NCI-H2081 (cell line): ENCODE measurements at places on chromosomes 13 and 19.

DNA sequence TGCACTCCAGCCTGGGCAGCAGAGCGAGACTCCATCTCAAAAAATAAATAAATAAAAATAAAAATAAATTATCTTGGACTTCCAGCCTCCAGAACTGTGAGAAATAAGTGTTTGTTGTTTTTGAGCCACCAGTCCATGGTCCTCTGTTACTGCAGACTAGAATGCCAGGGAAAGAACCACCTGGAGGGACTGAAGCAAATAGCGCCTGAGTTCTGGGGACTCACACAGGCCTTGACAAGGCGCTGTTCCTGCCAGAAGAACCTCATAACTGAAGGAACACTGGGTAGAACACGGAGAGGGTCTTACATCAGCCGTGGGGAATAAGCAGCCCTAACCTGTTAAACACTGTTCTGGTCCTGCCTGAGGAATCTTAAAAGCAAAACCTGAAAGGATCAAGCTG is 8.4 kb upstream of the LENG8 start:
- no peak for DNase-seq

- no peak for DNase-seq
Observed at GRCh38 chr19:55537741-55538111, 793 bp upstream of the SBK2 start.

GRCh38 chr13:76775088-76775740 is 111.0 kb downstream of the KCTD12 start:
- no peak for DNase-seq

- no peak for DNase-seq
Observed at GRCh38 chr19:30151081-30151480, 209.0 kb downstream of the URI1 start.

DNA sequence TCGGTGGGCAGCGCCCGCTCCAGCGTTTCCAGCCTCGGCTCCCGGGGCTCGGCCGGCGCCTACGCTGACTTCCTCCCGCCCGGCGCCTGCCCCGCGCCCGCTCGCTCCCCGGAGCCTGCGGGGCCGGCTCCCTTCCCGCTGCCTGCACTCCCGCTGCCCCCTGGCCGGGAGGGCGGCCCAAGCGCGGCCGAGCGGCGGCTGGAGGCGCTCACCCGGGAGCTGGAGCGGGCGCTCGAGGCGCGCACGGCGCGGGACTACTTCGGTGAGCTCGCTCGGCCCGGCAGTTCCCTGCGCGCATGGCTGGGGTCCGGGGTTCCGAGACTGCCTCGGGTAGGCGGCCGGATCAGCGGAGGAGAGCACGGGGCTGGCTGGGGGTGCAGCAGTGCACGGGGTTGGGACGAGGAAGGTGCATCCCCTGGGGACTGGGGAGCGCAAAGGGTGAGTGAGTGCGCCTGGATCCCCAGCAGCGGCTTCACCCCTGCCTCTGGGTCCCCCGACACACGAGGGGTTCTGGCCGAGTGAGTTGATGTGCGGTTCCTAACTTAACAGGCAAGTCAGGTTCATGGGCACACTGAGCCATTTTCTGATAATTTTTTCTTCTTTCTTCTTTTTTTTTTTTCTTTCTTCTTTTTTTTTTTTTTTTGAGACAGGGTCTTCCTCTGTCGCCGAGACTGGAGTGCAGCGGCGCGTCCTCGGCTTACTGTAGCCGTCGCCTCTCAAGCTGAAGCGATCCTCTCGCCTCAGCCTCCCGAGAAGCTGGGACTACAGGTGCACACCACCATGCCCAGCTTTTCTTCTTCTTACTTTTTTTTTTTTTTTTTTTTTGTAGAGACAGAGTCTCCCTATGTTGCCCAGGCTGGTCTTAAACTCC is 1.1 kb downstream of the WTIP start:
- no peak for DNase-seq

DNA sequence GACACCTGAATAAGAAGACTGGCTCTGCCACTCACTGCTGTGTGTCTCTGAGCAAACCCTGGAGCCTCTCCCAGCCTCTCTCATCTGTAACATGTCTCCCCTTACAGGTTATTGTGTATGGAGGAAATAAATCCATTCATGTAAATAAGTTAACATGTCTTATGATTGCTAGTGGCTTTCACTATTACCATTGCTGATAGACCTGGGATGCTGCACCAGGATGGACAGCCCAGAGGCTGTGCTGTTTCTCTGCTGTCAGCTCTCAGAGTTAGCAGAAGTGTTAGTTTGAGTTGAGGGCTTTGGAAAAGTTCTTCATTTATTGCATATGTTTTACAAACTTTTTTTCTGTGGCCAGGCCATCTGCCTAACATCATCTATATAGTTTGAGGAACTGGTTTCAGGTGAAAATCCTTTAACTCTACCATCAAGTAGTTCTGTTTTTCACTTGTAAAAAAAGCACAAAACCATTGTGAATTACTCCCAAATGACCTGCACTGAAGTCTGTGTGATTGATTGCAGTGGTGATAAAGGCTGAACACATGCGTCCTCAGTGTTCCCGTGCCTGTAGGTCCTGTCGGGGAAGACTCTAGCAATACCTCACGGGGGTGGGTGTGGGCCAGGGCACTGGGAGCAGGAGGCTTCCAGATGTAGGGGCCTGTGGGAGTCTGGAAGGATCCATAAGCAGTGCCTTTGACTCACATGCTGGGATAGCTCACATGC is 24.6 kb downstream of the MPHOSPH8 start:
- no peak for DNase-seq

DNA sequence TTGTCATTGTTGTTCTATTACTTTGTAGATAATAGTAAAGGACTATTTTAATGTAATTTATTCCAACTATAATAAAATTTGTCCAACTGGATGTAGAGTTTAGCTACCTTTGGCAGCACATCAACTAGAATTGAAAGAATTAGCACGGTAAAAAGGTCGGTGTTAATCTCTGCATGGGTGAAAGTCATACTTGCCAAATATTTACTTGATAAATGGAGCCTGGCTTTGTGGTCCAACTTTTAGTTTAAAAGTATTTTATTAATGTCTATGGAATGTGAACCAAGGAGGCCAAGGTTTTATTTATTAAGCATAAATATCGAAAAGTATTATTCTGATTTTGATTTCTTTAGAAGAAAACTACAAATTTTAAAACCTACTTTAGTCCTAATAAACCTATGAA is 1389.0 kb downstream of the PCDH9 start:
- DNase-seq: no peak

DNA sequence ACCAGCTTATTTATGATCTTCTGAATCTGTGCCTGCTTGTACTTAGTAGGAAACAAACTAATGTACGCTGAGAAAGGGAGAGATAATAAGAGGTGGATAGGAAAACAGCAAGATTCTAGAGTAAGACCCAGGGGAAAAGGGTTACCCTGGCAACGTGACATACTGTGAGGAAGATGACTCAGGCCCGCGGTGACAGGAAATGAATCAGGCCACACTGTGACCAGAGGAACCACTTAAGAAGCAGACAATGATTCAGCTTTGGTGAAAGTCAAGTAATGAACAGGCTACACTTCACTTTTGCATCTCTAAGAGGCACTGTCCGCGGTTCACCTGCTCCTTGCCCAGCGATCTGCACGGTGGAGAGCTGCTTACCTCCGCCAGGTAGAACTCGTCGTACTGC is 158.2 kb downstream of the NALCN start:
- no peak for DNase-seq

DNA sequence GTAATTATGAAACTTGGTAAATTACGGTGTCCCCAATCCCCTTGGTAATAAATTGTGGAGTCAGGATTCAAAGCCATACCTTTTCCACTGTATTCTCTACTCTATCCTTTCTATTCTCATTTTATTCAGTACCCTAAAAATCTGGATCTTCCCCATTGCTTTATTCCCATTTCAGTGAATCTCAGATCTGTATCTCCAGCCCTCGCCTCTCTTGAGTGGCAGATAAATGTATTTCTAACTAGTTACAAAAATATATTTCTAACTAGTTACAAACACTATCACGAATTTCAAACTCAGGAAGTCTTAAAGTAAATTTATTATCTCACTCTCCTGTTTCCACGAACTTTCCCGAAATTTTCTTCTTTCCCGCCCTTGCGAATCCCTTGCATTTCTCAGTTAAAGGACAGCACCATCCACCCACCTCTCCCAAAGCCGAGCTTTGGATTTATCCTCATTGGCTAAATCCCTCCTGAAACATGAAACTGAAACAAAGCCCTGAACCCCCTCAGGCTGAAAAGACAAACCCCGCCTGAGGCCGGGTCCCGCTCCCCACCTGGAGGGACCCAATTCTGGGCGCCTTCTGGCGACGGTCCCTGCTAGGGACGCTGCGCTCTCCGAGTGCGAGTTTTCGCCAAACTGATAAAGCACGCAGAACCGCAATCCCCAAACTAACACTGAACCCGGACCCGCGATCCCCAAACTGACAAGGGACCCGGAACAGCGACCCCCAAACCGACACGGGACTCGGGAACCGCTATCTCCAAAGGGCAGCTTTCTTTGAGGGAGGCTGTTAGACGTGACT is 164.3 kb upstream of the PABPC3 start:
- no peak for DNase-seq

DNA sequence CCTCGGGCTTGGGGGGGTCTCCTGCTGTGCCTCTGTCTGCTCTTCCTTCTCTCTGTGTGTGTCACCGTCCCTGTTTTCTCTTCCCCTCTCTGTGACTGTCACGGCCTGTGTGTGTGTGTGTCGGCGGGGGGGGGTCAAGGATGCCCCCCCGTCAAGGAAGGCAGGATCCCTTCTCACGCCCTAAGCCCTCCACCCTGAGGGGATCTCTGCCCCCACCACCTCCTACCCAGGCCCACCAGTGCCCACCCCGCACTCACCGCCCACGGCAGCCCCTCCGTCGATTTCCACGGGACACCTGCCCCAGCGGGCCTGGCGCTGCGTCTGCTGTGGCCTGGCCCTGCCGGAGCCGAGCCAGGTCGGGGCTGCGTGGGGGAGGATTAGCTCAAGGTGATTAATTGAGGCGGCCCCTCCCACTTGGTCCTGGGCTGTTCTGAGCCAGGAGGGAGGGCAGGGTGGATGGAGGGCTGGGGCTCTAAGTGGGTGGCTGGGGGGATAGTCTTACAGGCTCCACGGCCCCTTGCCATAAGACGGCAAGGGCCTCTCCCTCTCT is at the start of gene RAX2:
TSS of gene RAX2 (minus strand) at position 323 of the 550 bp plus-strand sequence. CDS start 486 bp downstream, outside the sequence.
- DNase-seq: no peak

DNA sequence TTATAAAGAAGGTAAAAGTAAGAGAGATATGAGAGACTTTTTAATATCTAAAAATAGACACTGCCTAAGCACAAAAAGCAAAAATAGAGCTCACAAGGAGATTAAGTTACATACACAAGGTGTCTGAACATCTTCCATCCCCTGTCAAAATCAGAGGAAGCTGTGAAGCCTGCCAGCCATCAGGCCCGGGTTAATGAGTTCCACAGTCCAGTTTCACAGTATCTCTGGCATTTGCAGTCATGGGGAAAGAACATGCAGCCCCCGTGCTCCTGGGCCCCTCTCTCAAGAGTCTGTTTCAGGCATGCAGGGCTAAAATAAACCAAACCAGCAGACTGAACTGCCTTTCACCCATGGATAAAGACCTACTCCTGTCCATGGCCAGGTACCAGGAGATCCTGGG is 79.2 kb downstream of the TBC1D4 start:
- DNase-seq: no peak

- no peak for DNase-seq
Observed at GRCh38 chr13:99058527-99059495, 80.9 kb upstream of the DOCK9 start.

DNA sequence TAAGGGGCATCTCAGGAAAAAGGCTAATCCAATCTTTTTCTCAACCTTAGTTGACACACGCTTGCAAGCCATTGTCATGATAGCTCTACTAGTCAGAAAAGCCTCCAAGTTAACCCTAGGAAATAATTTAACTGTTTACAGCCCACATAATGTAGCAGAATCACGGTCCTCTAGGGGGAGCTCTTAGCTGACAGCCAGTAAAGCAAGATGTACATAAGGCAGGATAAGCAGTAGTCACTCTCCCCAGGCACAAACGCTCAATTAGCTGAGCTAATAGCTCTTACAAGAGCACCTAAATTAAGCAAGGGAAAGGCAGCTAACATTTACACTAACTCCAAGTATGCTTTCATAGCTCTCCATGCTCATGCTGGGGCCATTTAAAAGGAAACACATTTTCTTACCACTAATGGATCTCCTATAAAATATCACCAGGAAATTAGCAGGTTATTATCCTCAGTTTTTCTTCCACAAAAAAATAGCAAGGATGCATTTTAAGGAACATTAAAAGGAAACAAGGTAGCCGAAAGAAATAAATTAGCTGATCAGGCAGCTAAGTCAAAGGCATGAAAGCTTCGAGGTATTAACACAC is 33.7 kb upstream of the ZSCAN5A start:
- peak; percentile 8 for DNase-seq

- no peak for DNase-seq
Observed at GRCh38 chr13:46983881-46984280, 87.0 kb upstream of the HTR2A start.
